Fibroblast of the aortic adventitia (primary cell): ENCODE measurements at places on chromosomes 2 and 18.

- DNase-seq: no peak
These were observed 24.1 kb downstream of the GULP1 start for GRCh38 chr2:188315750-188316149.

DNA sequence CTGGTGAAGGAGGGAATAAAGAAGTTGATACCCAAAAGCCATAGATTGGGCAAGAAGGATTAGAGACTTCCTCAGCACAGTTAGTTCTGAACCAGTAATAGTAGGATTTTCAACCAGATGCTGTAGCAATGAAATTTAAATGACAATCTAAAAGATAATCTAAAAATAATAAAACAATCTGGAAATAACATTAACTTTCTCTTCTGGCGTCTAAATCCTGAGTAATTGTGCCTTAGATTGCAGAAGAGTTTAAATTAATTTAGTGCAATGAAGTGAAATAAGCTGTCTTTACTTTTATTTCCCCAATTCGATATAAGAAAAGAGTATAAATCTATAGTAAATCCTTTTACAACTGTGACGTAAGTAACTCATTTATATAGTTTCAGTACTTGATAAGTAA lies 186.8 kb upstream of the DOK6 start:
- no peak for DNase-seq

DNA sequence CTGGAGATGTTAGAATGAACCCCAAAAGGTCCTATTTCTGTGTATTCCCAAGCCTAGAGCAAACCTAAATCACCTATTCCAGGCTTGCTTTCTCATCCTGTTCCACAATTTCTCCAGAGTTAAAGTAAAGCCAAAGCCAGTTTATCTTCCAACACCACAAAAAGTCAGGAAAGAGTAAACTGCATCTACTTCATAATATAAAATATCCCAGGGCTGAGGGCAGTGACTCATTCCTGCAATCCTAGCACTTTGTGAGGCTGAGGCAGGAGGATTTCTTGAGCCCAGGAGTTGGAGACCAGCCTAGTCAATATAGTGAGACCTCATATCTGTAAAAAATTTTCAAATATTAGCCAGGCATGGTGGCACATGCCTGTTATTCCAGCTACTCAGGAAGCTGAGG lies 241.4 kb downstream of the CDH20 start:
- DNase-seq: no peak

DNA sequence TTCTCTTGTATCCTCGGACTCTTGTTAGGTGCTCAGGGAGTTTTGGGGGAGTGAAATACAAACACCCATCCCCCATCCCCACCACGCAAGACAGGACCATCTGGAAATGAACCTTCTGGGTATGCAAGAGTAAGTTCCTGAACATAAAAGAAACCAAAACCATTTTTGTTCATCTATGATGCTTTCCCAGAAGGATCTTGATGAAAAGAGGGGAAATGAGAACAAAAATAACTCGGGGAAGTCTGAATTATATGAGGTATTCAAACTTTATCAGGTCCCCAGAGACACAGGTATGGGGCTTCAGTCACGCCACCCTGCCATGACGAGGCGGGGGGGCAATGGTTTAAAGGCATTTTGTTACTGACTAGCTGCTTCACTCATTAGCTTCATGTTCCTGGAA lies 68.6 kb upstream of the DNMT3A start:
- no peak for DNase-seq

DNA sequence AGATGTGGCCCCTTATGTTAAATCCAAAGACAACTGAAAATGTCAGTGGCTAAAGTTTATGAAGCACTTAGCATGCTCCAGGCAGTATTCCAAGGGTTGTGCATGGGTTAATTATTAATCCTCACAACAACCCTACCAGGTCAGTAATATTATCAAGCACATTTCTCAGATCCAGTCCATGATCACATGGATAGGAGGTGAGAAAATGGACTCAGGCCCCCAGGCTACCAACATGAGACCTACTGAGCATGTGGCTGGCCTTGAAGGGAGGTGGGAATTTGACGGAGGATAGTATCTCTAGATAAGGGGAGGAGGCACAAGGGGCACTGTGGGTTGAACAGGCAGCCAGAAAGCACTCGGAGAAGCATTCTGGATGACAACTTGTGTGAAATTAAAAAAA lies 412.0 kb downstream of the MEIS1 start:
- DNase-seq: no peak

DNA sequence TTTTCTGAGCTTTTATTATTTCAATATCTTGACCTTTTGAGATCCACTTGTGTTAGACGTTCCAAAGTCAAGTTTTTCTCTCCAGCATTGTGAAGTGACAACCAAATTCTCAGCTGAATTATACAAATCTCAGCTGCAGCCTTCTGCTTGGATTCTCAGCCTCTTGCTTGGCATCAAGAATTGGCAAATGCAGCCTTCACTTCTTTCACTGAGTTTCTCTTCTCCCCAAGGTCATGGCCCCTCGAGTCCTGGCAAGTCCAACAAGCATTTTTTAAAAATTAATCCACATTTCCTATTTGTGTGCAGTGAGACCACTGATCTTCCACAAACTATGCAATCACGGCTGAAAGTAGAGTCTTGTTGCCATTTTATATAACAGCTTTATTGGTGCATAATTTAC lies 23.4 kb upstream of the SMIM21 start:
- peak; percentile 6 for DNase-seq

DNA sequence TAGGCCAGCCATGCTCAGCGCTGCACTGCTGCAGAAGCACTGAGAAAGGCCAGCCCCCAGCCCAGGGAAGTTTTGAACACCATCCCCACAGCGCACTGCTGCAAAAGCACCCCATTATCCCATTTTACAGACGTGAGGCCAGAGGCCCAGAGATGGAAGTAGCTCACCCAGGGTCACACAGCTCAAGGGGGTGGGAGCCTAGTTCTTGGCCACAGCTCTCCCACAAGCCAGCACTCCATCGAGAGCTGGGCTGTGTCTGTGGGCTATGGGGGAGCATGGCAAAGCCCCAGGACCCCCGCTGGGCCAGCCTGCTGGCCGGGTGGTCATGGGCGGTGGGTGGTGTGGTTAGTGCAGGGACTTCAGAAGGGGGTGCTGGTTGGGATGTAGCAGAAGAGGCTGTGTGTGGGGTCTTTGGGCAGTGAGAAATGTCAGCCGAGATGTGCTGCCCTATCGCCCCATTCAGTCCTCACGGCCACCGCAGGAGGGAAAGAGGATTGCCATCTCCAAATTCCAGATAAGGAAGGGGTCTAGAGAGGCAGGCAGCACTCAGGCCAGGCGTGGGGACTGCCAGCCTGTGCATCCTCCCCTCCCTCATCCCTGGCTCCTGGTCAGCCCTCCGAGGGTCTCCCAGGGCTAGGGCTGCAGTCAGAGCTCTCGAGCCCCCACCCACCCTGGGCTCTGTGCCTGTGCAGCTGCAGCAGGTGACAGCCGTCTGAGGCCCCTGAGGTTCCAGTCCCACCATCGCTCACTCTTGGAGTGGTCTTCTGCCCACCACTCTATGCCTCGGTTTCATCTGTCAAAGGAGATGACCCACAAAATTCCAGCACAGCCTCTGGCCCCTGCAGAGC lies 17.0 kb upstream of the GPR17 start:
- DNase-seq: no peak

- DNase-seq: no peak
These were observed 34.9 kb downstream of the PPM1B start for GRCh38 chr2:44203542-44203941.

DNA sequence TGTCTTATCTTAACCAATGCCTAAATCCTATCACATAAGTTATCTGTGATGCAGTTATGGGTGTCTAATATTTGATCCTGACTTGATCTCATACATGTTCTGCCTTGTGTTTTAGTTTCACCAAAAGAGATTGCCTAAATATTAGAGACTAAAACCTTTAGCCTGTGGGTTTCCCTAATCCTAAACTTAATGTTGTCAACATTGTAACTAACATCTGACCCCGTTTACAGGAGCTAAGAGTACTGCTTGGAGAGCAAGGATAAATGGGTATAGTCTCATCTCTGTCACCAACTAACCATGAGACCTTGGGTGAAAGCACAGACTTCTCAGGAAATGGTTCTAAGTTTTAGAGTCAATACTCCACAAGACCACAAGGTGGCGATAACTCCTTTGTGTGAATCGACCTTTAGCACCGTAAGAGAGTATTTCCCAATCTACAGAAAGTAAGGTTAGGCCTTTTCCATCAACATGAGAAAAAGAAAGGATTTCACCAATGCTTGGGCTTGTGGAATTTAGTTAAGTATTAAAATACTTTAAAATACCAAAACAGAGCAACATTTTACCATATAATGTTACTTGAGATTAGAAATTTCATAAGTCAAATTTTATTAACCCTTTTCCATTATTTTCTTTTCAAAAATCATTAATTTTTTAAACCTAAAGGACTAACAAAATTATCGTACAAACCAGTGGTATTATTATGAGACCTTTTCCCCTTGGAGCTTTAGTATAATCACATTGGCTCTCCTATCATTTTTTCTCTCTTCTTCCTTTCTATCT lies 60.5 kb downstream of the G6PC2 start:
- DNase-seq: peak; percentile 85

- DNase-seq: no peak
These were observed 3.1 kb downstream of the NRXN1 start for GRCh38 chr2:51028829-51029228.

DNA sequence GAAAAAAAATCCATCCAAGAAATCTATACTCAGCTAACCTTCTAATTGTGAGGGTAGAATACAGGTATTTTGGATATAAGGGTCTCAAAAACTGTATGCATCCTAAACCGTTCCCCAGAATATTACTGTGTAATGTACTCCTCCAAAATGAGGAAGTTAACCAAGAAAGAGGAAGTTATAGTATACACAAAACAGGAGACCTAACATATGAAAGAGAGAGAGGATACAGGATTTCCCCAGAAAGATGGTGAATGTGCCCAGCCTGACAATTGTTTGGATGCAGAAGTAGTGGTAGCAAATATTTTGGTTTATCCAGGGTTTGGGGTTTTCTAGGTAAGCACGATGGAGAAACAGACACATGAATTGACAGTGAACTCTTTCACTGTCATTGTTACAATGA lies 50.6 kb downstream of the GALNT3 start:
- no peak for DNase-seq

DNA sequence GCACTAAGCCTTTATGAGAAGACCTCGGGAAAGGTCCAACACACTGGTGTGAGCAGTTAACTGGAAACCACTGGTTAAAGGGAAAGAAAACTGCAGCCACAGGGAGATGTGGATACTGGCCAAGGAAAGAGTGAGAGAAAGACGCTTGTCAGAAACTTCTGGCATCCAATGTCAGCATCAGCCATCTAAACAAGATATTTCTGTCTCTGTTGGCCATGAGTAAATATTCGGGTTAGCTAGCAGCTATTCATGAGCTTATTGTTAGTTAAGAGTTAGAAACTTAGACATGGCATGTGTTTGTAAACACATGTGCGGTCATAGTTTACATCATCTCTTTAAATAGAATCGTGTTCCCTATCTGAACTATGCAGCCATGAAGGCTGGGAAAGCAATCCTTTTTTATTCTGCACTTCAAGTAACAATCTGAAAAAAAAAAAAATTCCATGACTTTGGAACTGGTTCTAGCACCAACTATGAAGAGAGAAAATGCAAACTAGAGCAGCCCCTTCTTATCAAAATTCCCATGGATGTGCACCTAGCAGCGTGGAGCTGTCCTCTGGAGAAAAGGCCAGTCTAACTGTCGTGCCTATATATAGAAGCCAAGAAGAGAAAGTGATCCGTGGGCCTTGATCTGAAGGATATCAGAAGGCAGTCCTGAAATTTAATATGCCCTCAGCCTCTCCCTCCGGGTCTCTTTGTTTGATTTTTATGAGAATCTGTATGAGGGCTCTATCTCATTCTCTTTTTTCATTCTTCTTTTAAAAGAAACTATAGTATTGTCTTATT lies 84.0 kb upstream of the RFX8 start:
- DNase-seq: peak; percentile 80

DNA sequence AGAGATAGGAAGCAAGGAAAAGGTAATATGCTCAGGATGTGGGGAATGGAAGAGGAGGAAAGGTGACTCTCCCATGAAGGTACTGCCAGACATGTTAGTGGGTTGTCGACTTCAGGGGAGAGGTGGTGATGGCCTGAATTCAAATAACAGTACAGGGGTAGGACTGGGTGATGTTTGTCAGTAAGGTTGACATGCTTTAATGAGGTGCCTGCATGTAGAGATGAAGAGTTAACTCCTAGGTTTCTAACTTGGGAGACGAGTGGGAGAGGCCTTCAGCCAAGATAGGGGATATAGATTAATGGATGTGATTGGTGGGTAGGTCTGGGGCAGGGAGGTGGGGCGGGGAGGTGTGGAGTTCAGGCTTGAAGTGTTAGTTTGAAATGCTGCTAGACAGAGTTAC lies 2.6 kb downstream of the NAPG start:
- no peak for DNase-seq

GRCh38 chr2:112924360-112924759 lies 13.4 kb downstream of the IL37 start:
- no peak for DNase-seq

- peak; percentile 69 for DNase-seq
These were observed 271.3 kb downstream of the KCNS3 start for GRCh38 chr2:18149660-18150246.

DNA sequence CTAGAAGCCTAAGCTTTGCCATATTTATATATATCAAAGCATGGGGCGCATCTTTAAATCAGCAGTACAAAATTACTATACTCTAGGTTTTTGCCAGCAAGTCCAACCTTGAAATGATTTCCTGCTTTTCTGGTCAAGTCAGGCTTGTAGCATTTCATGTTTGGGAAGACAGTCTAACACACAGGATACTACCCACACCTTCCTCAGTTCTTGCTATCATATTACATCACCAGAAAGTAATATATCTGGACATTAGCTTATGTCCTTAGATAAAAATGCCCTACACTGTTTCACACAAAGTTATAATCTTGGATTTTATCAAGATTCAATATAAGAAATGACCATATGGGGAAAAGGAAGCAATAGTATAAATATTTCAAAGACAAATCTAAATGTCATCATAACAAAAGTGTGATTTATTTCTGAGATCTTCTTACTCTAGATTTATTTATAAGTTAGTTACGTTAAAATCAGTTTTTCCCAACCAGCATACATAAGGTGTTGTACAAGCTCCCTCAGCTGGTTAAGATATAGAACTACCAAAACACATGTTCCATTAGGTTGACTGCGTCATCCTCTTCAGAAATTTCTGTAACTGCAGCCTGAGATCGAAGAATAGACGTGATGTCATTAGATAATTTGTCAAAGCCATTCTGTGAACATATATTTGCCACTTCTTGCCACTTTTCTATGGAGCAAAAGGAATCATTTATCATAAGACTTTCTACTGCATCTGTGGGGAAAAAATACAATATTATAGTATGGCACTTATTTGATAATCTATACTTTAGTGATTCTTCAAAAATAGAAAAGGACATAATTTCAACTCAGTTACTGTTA lies 56.6 kb downstream of the CLHC1 start:
- peak; percentile 85 for DNase-seq

GRCh38 chr2:127217470-127218325 lies 2.4 kb downstream of the CYP27C1 start:
- DNase-seq: no peak
